ENCODE measurements at places on chromosomes 3 and 15. TPM values are rescaled to one million over a fixed set of nuclear protein-coding genes. Genes with fewer than 3 reads are reported as not detected.

The SLC22A14 gene
- 0.58 TPM for total RNA-seq

The TOP2B gene
- total RNA-seq = 104 TPM

DNA sequence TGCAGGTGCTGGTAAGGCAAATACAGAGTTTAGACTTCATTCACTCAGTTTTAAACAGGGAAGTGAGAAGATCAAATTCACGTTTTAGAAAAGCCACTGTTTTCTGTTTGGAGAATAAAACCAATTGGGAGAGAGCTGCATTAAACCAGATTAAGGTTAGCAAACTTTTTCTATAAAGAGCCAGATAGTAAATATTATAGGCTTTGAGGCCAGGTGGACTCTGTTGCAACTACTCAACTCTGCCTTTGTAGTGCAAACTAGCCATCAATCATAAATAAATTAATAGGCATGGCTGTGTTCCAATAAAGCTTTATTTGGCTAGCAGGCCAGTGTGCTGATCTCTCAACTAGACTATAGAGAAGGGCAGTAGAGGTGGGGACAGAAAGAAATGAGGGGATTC lies 33.5 kb downstream of the SUCLG2 start:
- no peak for DNase-seq

GRCh38 chr3:177516158-177517011 lies 319.1 kb upstream of the TBL1XR1 start:
- DNase-seq = peak; percentile 99

GRCh38 chr15:60539016-60539415 lies 60.1 kb upstream of the ICE2 start:
- no peak for DNase-seq

Data from kidney epithelial cell (primary cell).